ENCODE measurements at places on chromosomes 12 and 14.

DNA sequence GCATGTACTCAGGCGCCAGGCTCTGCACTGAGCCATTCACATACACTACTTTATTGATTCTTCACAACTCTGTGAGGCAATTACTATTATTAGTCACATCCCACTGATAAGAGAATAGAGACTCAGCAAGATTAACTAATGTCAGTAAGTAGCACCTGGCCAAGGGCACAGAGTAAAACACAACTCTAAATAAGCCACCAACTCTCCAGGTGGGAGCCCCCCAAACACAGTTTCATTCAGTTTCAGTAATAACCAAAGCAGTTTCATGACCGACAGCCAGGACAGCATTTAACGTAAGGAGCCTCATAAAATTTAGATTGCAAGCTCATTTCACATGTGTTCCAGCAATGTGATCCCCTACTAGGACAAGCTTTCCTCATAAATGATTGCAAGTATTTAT, 323.1 kb upstream of the CCDC196 start:
- no peak for DNase-seq

DNA sequence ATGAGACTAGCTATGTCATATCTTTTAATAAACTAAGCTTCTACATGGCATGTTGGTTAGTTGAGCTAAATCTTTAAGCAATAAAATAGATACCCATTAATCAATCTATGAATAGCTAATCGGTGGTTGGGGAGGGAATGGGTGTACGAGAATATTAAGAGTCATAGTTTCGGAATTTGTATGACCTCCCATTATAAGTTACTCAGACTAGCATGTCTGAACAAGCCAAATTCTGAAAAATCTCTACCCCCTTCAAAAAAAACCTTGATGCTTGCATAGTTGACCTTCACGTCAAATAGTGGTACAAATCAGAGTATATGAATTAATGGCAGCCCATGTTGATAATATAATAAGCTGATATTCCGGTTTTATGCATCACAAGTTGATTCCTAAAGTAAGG, 60.0 kb downstream of the PLEKHG7 start:
- DNase-seq, result no peak

DNA sequence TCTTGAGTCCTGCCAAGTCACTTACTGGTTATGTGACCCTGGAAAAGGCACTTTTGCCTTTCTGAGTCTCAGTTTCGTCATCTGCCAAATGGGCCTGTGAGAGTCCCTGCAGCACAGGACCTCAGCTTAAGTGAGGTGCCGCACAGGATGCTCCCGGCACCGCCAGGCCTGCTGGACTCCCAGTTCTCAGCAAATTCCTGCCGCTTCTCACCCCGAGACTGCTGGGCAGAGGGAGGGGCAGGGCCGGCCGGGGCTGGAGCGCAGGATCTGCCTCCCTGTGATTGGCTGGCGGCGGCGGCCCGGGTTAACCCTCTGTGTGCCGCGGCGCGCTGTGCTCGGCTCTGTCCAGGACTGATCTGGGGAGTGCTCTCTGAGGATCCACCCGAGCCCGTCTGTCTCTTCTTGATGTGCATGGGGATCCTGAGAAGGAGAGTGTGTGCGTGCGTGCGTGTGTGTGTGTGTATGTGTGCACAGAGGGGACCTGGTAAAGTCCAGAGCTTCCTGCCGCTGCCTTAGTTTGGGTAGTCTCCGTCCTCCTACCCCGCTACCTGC, 8.6 kb downstream of the SETD1B start:
- peak; percentile 75 for DNase-seq

GRCh38 chr14:96143906-96144305, 60.7 kb upstream of the BDKRB2 start:
- DNase-seq, result no peak

DNA sequence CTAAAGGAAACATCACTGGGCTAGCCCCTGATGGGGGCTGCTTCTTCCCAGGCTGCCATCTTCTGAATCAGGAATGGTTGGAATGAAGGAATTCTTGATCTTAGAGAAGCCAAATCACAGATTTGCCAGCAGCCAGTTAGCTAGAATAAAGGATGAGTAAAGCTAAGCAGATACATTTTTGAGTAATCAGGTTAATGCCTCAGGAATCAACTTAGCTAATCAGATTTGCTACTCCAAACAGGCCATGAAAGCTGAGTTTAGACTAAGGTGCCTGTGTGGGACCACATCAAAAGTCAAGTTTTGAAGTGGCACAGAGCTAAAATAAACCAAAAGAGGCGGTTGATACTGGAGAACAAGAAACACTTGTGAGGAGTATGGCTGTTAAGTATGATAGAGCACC, 28.8 kb upstream of the LMO3 start:
- DNase-seq, result no peak

GRCh38 chr14:91980157-91980556, 32.7 kb upstream of the FBLN5 start:
- DNase-seq, result peak; percentile 65

DNA sequence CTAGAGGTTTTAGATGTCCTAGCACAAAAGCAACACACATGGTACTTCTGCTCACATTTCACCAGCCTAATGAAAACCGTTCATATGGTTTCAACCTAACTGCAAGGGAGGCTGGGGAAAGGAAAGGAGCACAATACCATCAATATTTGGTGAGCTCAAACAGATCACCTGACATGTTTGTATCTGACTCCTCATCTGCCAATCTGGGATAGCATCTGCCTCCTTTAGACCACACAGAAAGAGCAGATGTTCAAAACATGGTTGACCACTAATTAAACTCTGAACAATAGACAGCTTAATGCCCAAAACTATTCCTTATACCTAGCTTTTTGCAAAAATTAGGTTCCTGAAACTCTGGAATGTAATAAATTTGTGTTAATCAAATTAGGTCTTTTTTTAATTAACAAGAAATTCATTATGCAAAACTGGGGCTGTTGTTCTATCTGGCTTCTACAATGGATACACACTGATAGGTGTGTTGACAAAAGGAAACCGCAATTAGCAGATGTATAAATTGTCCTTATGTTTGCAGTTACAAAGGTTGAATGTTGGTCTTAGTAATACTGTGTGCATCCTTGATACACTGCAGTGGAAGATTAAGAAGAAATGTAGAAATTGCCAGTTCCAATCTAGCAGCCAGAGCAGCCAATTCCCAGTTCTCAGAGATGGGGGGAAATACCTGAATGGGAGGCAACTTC, 89.3 kb downstream of the DUSP6 start:
- DNase-seq, result no peak

DNA sequence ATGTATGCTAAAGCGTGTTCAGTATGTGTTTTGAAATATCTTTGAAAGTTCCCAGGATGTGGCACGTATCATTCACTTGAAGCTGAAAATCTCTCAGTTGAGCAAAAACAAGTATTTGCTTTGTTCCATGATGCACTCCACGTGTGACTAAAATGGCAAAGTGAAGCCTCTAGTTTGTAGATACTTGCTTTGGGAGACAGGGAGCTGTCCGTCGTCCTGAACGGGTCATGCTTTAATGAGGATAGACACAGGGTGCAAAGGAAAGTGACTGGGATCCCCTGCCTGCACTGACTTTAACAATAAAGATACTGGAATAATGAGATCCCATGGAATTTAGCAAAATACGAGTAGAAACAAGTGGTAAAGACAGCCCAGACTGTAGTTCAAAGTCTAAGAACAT, 991.4 kb downstream of the NRXN3 start:
- DNase-seq, result peak; percentile 20

DNA sequence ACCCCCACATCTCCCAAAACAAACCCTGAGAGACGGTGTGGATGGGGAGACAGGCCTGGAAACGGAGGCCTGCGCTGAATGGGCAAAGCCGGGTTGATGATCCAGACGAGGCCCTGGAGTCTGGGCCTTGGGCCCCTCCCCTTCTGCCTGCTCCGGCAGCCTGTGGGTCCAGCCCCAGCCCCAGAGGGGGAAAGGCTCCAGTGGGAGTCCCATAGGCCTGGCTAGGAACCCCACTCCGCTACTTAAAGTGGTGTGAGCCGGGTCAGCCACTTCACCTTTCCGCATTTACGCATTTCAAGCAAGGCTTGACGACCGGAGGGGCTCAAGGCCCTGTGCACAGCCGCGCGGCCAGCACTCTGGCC, 695 bp upstream of the TNFAIP2 start:
- DNase-seq, result peak; percentile 55

GRCh38 chr14:34007902-34008301, 57.0 kb upstream of the EGLN3 start:
- DNase-seq, result no peak

GRCh38 chr14:78197051-78197450, 26.9 kb downstream of the NRXN3 start:
- DNase-seq, result no peak

DNA sequence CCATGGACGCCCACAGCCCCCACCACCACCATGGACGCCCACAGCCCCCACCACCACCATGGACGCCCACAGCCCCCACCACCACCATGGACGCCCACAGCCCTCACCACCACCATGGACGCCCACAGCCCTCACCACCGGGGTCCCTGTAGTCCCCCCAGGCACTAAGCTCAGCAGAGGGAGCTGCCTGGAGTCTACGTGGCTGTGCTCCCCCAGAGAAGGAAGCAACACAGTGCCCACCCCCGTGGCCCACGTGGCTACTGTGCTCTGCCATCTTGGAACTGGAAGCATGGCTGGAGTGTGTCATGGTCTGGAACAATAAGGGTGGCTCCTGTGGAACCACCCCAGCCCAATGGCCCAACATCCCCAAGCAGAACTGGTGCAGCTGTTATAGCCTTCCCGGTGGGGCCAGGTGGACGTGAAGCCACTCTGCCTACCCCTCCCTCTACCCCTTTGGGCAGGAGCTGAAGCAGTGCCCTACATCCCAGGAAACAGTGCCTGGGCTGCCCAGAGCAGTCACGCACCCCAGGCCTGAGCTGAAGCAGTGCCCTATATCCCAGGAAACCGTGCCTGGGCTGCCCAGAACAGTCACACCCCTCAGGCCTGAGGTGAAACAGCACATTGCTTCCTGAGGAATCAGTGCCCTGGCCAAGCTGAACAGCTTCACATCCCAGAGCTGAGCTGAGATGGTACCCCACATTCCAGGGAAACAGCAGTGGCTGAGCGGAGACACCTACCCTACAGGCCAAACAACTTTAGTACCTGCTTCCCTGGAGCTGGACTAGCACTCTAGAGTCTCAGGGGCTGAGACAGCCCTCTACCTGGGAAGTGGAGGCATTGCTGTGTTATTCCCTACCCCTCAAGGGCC, 9.0 kb upstream of the SFSWAP start:
- DNase-seq, result no peak

DNA sequence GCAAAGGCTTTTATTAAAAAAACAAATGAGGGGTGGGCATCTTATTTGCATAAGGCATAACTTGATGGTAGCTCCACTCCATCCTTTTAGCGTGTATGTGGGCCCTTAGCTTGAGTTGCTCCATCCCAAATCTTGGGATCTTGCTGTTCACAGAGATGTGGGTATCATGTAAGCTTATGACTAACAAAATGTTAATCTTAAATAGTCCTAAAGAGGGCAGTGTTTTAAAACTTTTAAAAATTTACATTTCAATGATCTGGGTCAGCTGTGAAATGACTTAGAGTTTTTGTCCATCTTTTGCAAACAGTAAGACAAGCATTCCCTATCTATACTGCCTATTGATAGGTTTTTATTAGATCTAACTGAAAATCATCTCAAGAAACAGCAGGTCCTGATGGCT, 86.0 kb downstream of the SLCO1A2 start:
- DNase-seq, result no peak

DNA sequence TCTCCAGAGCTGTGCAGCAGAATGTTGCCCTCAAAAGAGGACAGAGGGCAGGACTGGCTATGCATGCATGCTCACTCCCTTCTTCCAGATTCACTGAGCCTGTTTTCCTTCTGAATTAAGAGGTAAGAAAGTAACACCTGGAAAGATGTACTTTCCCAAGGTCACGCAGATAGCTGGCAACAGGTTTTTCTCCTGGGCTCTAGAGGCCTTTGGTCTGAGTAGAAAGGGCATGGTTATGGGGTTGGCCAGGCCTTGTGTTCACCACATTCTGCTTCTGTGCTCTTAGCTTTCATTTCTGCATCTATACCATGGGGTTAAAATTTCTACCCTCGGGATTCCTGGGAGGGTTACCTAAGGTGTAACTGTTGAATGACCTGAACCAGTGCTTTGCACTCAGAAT, 57.5 kb downstream of the RASSF3 start:
- DNase-seq, result no peak

DNA sequence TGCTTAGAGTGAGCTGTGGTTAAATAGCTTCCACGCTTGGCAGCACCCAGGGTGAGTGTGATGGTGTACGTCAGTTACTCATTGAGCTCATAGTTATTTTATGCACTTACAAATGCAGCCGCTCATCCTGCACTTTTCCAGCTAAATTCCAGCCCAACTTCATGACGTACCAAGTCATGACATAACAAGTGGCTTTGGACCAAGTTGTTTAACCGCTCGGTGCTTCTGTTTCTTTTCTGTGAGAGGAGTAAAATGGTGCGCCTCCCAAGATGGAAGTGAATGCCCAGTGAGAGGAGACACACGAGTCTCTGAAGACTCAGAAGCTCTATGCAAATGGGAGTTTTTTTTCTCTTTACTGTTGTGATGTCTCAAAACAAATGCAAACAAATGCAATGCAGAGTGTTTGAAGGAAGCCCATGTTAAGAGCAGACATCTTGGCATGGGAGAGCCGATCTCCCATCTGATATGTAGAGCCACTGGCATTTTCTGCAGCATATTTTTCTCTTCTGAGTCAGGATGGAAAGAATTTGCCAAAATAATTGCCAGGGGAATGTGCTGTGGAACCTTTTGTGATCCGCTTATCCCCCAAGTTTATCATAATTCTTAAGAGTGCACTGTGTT, 72.2 kb downstream of the FBXW8 start:
- no peak for DNase-seq

GRCh38 chr12:11861864-11862600, 208.7 kb upstream of the BCL2L14 start:
- no peak for DNase-seq

DNA sequence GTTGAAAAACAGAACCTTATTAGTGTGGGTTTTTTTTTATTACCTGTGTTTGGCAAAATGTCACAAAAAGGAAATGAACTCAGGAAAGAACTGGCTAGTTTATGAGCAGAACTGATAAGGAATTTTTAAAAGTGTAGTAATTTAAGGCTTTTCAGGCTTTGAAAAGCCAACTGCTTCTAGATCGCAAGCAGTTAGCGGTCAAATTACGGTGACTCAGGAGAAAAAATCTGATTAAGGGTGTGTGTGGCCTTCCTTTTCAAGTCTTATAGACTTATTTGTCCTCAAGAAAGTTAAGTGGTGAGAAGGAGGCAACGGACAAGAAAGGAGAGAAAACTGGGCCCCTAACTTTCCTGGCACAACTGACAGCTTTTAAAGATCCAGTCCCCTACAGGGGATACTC, 33.4 kb downstream of the PDZRN4 start:
- no peak for DNase-seq

DNA sequence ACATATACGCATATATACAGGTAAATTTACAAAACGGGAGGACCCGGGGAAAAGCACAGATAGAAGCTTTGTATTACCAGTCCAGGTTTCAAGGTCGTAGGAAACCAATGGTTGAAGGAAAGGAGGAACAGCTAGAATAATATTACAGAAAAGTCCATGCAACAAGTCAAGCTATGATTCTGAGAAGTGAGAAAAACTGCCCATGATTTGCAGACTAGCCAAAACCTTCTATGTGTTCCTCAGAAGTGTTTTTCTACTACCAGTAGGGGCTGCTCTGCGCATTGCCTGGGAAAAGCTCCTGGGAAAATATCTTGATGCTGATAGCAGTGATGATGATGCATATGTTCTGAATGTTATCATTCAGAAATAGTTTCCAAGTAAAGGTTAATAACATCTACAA, 2.2 kb downstream of the PDZRN4 start:
- no peak for DNase-seq
